ENCODE measurements at places on chromosomes 7 and 10.

DNA sequence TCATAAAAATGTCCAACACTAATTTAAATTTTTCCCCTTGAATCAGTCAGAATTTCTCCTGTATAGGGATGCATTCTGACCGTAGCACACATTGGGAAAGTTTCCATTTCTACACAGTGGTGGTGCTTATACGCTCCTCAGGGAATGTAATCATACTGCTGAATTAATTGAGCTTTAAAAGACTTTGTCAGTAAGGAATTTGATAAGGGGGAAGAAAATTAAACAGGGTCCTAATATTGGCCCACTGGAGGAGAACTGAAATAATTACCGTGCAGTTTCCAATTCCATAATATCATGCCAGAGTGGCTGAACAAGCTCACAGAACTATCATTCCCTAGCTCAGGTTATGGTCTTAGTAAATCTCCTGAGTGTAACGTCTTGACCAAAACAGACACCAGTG is 1041.9 kb downstream of the NRG3 start:
- no peak for DNase-seq

- no peak for DNase-seq
Observed at GRCh38 chr10:123191886-123192285, 37.7 kb downstream of the BUB3 start.

- DNase-seq: peak; percentile 31
Observed at GRCh38 chr10:11724938-11725776, 17.0 kb upstream of the ECHDC3 start.

DNA sequence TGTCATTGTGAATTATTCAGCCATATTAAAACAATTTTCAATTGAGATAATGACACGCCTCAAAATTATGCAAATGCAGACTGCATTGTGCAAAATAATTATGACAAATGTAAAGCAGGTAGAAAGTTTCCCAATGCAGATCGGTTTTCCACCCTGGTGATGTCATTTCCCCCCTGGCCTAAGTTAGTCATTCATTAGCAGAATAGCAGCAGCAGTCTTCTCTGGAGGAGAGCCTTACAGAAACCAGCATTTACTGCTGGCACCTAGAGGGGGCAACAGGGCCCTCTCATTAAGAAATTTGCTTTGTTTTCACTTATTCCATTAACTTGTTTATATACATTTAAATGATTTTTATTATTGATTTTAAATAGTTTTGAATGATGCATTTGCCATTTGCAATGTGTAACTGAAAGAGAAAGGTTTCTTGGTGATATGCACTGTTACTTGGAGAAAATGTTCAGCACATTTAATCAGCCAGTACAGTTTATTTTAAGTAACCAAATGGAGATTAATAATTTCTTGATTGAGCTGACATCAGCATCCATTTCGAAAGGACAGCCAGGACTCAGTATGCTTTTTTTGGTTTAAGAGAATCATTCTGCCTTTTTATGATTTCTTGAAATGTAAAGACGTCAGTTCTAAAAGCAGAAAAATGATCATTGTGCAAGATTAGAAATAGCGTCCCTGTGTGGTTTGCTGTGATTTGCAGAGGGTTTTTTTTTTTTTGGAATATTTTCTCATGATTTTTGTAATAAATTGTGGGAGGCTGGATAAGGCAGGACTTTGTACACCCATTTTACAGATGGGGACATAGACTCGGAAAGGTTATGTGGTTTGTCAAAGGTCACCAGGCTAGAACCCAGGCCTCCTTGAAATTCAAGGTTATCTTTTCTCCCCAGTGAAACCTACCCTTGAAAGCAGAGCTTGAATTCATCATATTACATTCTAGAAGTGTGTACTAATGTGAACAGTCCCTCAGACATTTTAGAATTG is 3.5 kb downstream of the ARID5B start:
- no peak for DNase-seq

GRCh38 chr10:64658528-64658927 is 1137.3 kb downstream of the REEP3 start:
- no peak for DNase-seq

GRCh38 chr10:127649642-127650041 is 87.3 kb upstream of the FOXI2 start:
- DNase-seq: no peak

Measured in skeletal muscle cell (primary cell).